Nucleus accumbens (tissue), 56 donors: ENCODE measurements at places on chromosomes 5 and 9.

- DNase-seq, result no peak
These were observed 148.7 kb upstream of the IL12B start for GRCh38 chr5:159478950-159479349.

DNA sequence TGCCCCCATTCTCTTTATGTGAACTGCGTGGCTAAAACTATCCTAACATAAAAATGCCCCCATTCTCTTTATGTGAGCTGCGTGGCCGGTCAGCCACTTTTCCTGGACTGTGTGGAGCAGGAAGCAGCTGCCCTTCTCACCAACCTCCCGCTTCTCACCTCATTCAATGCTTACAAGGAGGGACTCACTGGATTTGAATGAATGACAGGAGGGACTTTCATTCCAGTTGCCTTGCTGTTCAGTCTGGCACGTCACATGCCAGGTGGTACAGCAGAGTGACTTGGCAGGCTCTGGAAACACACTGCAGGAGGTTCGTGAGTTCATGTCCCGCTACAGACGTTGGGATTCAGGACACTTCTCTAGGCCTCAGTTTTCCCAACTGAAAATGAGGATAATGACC is 60.2 kb upstream of the NFIL3 start:
- no peak for DNase-seq

DNA sequence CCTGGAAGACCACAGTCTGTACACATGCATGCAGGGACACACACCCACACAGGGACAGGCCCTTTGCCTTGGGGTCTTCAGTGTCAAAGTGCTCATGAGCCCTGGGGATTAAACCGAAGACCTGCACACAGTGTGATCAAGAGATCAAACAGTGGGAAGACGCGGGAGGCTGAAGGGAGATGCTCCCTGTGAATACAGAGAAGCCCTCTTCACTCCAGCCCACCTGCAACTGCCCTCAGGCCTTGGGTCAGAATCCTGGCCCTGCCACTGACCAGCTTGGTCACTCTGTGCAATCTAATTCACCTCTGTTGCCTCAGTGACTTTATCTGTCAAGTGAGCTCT is 2.9 kb downstream of the RALGDS start:
- no peak for DNase-seq

- DNase-seq, result no peak
These were observed 19.3 kb downstream of the SLC1A1 start for GRCh38 chr9:4509590-4509984.

- DNase-seq, result no peak
These were observed 368.7 kb downstream of the BNC2 start for GRCh38 chr9:16501726-16502125.

DNA sequence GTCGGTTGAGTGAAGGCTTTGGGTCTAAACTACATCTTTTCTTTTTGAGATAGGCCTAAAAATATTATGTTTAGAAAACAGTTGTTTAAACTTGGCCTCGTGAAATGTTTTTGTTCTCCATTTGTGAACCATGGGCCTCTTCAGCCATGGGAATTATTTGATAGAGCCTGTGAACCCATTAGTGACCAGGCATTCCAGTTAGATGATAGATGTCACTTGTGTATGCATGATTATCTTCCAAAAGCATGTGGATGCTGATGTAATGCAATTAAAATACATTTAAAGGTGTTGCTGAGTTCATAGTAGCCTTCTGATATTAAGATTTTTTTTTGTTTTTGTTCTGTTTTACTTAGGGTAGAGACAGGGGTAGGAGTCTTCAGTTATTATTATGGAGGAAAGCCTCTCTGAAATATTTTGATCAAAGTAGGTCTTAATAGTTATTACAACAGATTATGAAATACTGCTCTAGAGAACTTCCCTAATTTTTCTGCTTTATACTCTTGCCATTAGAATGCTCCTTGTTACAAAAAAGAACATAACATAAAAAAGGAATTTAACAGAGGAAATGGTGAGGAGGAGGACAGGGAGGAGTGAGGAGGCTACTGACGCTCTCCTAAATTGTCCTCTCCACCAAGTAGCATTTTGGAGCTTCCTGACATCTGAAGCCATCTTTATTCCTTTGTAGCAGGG is 32.9 kb downstream of the CPEB4 start:
- DNase-seq, result no peak

DNA sequence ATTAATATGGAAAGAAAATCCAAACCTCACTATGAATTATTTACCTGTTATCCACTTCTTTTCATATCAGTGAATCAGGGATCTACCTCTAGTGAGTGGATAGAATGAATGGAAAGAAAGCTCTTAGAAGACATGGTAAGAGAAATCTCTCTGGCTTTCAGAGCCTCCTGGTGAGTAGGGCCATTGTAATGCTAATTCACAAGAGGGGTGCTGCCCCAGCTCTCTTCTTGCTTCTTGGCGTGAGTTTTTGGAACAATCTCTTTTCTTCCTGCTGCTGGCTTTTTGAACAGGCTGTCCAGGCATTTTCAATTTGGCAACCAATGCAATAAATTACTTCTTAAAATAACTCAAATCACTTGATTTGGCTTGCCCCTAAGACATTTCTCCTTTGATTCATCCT is 49.9 kb upstream of the KCNN2 start:
- no peak for DNase-seq

DNA sequence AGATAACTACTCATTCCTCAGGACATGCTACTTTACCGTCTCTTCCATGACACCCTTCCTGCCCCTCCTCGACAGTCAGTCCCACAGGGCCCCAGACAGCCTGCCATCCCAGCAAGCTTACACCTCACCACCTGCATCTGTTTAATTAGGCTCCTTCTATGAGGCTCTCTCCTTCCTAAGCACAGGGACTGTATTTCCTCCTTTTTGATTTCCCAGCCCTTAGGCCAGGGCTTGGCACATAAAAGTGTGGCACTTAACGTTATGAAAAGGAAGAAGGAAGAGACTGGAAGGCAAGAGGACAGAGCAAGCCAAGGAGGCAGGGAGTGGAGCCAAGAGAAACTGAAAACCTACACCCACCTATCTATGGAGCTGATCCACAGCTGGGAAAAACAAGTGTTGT is 146.8 kb downstream of the SIL1 start:
- no peak for DNase-seq

GRCh38 chr9:16406526-16407225 is 463.8 kb downstream of the BNC2 start:
- no peak for DNase-seq

DNA sequence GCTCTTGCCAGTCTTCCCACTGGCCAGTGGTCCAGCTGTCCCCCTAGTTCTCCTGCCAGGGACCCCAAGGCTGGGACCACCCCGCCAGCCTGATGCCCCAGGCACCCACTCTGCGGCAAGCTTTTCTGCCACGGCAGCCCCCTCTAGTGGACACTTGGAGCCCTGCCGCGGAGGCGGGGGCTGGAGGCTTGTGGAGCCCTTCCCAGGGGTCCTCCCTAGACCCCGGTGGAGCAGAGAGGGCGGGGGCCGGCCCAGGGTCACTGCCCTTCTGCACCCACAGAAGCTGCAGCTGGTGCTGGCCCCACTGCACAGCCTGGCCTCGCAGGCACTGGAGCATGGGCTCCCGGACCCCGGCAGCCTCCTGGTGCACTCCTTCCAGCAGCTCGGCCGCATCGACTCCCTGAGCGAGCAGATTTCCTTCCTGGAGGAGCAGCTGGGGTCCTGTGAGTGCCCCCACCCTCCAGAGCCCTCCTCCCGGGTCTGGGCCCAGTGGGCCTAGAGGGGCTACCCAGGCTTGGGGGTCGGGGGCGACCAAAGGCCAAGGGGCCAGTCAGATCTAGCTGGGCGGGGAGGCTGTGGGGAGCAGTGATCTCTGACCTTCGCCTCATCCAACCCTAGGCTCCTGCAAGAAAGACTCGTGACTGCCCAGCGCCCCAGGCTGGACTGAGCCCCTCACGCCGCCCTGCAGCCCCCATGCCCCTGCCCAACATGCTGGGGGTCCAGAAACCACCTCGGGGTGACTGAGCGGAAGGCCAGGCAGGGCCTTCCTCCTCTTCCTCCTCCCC is 9.1 kb downstream of the EGFL7 start:
- no peak for DNase-seq

DNA sequence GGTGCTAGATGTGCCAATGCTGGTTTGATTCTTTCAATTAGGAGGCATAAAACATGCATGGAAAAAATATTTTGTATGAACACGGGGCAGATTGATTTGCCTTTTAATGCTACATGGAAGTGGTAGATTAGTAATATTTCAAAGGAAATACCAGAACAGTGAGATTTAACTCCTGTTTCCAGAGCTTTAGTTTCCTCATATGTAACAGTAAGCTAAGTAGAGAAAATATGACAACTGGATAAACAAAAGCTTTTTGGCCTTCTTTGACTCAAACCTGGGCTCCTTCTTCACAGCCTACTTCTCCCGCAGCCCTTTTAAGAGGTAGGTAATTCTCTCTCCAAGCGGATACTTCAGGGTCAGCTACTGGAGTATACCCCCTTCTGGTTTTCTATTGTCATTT is 254.2 kb upstream of the TRPC7 start:
- DNase-seq, result no peak

DNA sequence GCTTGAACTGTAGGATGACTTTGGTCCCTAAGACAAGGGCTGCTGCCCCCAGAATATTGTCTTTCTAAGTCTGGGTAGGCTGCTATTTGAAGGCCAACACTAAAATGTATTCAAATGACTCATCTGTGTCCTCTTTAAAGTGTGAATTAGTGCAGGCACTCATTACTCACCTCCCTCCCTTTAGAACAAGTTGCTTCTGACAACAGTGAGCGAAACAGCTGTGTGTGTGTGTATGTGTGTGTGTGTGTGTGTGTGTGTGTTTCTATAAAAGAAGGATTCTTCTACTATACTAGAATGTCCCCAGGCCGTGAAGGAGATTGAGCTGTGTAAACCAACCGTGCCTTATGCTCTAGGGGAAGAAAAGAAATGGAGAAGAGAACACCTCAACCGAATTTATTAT is 1337.2 kb downstream of the PTPRD start:
- no peak for DNase-seq

GRCh38 chr9:22026696-22027095 is 17.6 kb upstream of the CDKN2B start:
- no peak for DNase-seq
